ENCODE measurements at places on chromosomes 11 and 22. TPM values are rescaled to one million over a fixed set of nuclear protein-coding genes. Genes with fewer than 3 reads are reported as not detected.

DNA sequence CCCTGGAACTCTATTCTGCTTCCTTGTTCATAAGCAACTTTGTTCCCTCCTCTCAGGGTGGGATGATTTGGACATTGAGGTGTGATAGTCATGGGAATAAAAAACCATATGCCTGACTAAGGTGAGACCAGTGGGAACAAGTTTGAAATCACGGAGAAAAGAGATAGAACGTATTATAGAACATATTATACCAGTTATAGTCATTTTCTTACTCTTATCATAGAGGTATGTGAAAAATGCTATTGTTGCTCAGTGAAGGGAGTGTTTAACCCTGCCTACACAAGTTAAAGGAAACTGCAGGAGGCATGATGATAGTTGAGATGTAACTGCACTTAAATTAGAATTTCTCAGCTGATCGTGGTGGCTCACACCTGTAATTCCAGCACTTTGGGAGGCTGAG, 15.5 kb downstream of the OR6Q1 start:
- DNase-seq = no peak
- no peak overlapping the region for H3K27ac ChIP-seq
- H3K27me3 ChIP-seq = no peaks in the 10 kb centered on the region
- H3K4me1 ChIP-seq = no peaks in the 10 kb centered on the region
- H3K4me3 ChIP-seq = no peak overlapping the region

- peaks cover 51% of the 10 kb centered on the region for H3K4me1 ChIP-seq
- H3K36me3 ChIP-seq = peaks cover 30% of the 10 kb centered on the region
- H3K27me3 ChIP-seq = no peaks in the 10 kb centered on the region
- peak overlapping the region; percentile 86 for H3K27ac ChIP-seq
- DNase-seq = peak; percentile 41
Observed at GRCh38 chr22:30290342-30291057, 1.2 kb upstream of the CASTOR1 start.

GRCh38 chr22:43216738-43217137, 29.8 kb upstream of the TTLL12 start:
- H3K27ac ChIP-seq = no peak overlapping the region
- H3K4me1 ChIP-seq = no peaks in the 10 kb centered on the region
- H3K4me3 ChIP-seq = no peak overlapping the region
- H3K36me3 ChIP-seq = no peaks in the 10 kb centered on the region
- no peak for DNase-seq
- H3K27me3 ChIP-seq = no peaks in the 10 kb centered on the region

- DNase-seq = no peak
- no peak overlapping the region for H3K27ac ChIP-seq
- H3K4me3 ChIP-seq = no peak overlapping the region
- peaks cover 25% of the 10 kb centered on the region for H3K27me3 ChIP-seq
Observed at GRCh38 chr22:23067023-23067650, 3.2 kb upstream of the GNAZ start.

DNA sequence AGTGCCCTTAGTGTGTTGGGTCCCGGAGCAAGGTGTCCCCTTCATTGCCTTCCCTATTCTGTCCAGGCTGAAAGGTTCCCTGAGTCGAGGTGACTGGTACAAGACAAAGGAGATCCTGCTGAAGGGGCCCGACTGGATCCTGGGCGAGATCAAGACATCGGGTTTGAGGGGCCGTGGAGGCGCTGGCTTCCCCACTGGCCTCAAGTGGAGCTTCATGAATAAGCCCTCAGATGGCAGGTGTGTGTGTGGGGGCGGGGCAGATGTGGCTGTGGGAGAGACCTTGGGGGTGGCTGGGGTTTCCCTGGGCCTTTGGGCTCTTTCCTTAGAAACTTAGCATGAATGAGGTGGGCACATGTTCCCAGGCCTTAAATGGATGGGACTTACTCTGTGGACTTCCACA, 1.8 kb downstream of the NDUFV1 start:
- peaks cover 43% of the 10 kb centered on the region for H3K36me3 ChIP-seq
- H3K4me3 ChIP-seq = peak overlapping the region; percentile 80
- H3K4me1 ChIP-seq = peaks cover 38% of the 10 kb centered on the region
- peak overlapping the region; percentile 91 for H3K27ac ChIP-seq
- no peak for DNase-seq

CKAP5 gene
- total RNA-seq = 174 TPM

PRG3 gene
- total RNA-seq = not detected
